ENCODE measurements at places on chromosomes 5 and 9.

- DNase-seq = no peak
These were observed 44.8 kb downstream of the ANGPTL2 start for GRCh38 chr9:127077644-127077946.

DNA sequence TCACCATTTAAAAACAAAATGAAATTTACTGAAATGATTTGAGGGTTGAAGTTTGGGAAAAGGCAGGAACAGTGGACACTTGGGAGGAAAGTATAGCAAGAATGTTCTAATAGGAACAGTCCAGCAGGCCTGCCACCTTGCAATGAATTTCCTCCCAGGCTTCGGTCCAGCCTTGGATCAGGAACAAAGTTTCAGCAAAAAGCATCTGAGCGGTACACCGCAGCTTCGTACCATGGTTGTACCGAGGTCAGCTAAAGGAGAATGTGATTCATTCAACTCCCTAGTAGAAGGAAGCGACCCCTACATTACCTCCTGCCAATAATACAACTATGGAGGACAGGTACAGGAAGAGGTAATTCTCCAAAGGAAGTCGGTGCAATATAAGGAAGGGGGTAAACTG, 111.4 kb downstream of the ENC1 start:
- no peak for DNase-seq

GRCh38 chr5:144510845-144511579, 340.3 kb downstream of the KCTD16 start:
- DNase-seq = no peak

DNA sequence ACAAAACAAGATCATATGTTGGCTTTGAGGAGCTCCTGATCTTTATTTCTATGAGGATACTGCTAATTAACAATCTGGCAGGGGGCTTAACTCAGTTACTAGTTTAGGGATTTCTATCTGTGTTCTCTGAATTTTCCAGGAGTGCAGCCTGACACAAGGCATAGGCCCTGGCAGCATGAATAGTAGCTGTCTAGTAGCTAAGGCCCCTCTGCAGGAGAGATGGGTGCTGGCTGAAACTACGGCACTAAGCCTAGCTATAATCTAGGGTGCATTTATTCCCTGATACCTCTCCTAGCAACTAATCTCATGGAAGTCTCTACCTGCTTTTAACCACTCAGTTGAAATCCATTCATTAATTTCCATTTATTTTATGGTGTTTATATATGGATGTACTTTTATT, 268.2 kb downstream of the TMEM232 start:
- no peak for DNase-seq

DNA sequence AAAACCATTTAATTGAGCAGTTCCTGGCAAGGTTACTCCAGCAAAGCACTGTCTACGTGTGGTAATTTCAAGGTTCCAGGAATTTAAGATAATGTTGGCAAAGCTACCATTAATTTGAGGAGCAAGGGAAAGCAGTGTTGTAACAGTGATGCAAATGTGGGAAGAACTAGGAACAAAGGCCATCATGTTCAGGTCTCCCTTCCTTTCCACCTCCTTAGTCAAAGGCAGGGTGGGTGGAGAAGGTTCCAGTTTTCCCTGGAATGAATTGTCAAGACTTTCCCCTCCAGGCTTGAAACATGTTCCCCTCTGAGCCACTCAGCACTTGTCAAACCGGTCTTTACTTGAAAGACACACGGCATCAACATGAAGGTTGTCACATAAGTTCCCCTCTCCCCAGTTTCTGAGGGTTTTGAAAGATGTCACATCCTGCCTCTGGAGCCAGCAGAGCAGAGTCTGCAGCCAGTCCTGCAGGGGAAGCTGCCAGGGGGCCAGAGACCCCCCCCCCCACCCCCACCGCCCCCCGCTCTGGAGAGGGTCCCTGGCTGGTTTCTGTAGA, 226.0 kb downstream of the GAS1 start:
- DNase-seq = no peak

GRCh38 chr5:10111571-10111970, 138.1 kb downstream of the ATPSCKMT start:
- peak; percentile 3 for DNase-seq

DNA sequence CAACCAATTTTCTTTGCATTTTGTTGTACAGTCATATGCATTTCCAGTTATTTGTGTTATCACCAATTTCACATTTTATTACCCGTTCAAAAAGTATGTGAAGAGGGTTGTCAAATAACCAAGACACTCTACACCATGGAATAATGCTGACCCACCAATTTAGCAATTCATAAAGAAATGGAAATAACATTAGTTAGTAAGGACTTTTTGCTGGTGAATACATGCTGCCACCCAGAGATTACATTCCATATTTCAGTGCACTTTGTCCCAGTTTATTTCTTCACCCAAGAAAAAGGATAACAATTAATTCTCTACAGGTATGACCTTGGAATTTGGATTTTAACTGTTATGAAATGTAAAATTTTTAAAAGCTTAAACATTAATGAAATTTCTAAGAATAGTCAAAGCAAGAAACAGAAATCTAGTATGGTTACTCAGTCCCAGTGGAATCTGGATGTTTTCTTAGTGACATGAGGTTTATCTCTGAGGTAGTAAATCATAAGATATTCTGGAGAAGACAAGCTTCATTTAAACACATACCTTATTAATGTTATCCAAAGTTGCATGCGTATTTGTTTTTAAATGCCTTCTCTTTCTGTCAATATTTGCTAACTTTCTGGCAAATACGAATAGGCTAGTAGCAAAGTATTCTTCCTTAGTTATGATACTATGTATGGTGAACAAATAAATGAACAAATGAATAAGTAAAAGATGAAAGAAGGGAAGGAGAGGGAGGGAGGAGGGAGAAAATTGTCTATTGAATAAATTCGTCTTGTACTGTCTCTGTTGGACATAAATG, 100.6 kb downstream of the CETN3 start:
- DNase-seq = no peak

DNA sequence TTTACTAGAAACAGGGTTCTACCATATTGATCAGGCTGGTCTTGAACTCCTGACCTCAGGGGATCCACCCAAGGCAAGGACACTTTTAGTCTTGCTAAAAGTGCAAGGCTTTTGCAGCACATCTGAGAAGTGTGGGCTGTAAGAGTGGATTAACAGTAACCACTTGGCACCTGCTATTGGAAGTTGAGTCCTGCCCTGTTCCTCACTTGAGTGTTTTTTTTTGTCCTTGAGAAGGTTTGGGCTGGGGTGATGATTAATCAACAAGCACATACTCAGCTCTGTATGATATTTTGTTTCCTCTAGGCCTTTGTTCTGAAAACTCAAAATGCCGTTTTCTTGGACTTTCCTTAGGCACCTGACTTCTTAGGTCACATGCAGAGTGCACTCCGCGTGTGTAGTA, 37.4 kb downstream of the SNX30 start:
- DNase-seq = no peak

DNA sequence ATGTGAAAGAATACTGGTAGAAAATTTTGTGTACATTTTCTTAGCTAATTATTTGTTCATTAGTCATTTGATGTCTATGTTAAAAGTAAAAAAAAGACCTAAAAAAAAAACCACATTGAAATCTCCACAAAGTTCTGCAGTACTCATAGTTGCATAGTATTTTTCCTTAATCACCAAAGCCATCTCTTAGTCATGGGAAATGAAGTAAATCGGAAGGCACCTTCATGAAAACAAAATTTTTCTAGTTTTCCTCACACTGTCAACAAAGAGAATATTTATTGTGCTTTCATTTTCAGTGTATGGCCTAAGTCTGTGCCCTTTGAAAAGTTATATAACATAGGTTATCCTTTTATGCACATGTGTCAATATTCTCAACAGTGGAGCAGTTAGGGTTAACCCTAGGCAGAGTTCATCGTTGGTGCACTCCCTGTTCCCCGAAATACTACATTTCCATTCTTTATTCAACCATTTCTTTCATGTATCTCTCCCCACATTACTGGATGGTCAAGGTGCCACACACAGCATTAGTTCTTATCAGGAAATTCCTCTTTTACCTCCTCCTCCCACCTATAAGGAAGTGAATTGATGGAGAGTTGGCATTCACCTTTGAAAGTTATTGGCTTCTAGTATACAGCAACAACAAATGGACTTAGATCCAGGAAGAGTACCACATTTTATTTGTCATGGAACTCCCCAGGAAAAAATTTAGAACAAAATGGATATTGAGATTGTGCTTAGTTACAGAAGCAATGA, 93.1 kb downstream of the NUDT12 start:
- DNase-seq = no peak

- no peak for DNase-seq
These were observed 106.4 kb upstream of the SMC5 start for GRCh38 chr9:70152350-70152749.

DNA sequence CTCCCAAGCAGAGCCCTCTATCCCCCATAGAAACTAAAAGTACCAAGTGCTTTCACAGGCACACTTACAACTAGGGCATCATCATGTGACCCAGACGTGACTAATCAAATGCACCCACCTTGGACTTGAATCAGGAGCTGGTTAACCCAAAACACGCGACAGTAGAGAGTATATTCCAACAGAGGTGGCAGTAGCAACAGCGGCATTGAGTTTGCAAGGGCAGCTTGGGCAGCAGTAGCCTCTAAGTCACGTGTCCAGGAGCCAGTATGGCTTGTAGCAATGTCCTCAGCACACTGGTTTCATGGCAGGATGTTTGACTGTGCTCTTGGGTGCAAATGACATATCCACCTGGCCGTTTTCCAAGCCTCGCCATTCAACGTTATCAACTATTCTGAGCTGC, 73.4 kb upstream of the DNAH5 start:
- no peak for DNase-seq

DNA sequence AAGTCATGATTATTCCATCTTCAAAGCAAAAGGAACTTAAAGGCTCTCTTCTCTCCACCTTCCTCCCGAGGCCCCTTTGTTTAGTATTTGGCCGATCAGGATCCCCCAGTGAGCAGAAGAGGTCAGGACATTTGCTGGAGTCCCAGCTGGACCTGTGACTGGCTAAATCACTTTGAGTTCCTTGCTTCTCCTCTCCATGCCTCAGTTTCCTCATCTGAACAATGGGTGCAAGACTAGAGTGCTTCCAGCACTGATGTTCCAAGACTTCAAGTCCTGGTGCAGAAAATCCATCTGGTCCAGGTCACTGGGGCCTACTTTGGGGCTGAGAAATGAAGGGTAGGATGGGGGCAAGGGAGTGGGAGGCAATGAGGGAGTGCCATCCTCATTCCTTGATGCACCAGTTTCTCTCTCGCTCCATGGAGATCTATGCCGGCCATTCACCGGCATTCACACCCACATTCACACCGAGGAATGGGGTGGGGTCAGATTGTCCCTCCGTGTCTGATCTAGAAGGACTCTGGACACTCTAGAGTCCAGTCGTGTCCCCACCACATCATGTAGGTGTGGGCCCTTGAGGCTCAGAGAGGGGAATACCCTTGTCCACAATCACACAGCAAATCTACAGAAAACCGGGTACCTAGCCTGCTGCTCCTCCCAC, 38.7 kb upstream of the IL17B start:
- DNase-seq = no peak

GRCh38 chr5:179418972-179419371, 73.7 kb upstream of the ADAMTS2 start:
- no peak for DNase-seq

DNA sequence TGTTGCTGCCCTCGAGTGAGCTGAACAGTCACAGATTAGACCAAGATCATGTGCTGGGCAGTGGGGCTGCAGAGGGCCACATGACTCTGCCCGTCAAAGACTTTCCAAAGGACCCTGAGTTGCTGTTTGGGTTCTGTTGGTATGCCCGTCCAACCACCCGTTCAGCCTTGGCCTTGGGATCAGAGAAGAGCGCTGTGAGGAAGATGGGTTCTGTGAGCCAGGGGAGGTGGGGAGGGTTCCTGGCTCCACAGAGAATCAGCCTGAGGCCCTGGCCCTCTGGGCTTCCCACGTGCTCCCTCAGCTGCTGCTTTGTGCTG, 72.6 kb downstream of the RGS3 start:
- no peak for DNase-seq

DNA sequence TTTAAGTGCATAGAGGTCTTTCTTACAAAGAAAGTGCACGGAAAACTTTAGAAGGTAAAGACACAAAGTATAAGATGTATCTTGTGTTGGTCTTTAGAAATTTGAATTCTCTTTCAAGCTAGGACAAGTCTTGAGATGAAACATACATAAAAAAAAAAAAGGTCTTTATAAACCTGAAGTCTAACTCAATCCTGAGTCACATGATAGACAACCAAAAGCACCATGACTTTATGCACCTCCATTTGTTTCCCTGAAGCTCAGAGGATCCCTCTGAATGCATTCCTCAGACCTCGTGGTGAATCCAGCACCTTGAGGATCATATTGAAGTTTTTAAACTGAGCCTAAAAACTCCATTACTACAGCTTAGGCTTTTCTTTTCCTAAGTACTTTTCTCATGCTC, 91.8 kb downstream of the RAB3C start:
- no peak for DNase-seq

GRCh38 chr5:173420108-173420507, 91.9 kb upstream of the STC2 start:
- DNase-seq = no peak

DNA sequence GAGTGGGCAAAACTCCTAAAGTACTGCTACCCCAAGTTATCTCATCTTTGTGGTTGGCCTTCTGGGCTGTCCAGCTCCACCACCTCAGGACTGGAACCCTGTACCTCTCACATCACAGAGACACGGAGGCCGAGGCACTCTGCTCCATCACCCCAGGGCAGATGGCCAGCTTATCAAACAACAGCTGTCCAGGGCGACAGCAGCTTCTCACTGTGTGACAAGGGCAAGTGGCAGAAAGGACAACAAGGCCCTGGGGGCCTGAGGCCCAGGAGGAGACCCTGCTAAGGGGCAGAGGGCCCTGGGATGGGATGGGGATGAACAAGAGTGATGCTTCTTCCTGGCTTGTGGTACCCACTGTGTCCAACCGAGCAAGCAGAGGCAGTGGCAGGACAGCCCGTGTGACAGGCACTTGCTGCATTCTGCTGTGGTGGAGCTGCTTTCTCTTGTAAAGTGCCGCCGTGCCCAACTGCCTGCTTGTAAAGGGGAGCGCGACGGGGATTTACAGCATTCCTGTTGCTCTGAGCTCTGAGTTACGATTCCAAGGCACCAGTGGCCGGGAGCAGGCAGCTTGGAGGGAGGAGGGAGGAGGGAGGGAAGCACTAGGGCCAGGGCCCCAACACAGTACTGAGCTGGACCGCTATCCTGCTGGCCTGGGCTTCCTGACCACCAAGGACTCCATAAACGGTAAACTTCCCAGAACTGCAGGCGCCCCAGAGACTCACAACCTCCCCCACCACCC, 71.2 kb downstream of the SHB start:
- no peak for DNase-seq

DNA sequence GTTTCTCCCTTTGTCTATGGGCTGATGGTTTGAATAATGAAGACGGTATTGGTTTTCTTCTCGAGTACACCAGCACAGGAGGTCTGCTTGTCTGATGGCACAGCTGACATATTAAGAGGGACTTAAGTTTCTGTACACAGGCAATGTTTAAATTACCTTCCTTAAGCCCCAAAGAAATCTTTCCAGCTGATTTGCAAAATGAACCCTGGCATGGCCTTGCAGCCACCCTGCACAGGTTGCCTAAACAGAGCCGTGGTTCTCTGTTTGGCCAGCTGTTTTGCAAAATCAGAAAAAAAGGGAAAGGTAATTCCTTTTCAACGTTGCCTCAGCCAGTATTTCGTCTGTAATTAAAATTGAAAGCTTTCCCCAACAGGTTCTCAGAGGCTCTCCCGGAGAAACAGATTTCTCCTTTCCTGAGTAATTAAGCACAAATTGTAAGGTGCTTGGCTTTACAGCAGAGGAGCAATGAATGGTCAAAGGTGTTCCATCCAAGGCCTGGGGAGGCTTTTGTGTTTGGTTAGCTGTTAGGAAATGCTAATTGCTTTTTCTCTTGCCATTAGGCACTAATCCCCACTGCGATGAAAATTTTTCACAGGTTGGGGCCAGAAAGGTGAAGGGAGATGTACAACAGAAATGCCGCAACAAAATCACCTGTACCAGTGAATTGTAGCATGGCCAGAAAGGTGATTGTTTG, 138.9 kb downstream of the RASEF start:
- no peak for DNase-seq
